ENCODE measurements at places on chromosomes 5 and 9. TPM values are rescaled to one million over a fixed set of nuclear protein-coding genes. Genes with fewer than 3 reads are reported as not detected.

DDX4 gene
- total RNA-seq, result not detected

- DNase-seq, result no peak
These were observed 16.4 kb upstream of the GADD45G start for GRCh38 chr9:89588271-89588879.

PDE4D gene
- total RNA-seq, result 37.9 TPM

- no peak for DNase-seq
These were observed 17.9 kb downstream of the TMEM167A start for GRCh38 chr5:83059341-83059740.

DNA sequence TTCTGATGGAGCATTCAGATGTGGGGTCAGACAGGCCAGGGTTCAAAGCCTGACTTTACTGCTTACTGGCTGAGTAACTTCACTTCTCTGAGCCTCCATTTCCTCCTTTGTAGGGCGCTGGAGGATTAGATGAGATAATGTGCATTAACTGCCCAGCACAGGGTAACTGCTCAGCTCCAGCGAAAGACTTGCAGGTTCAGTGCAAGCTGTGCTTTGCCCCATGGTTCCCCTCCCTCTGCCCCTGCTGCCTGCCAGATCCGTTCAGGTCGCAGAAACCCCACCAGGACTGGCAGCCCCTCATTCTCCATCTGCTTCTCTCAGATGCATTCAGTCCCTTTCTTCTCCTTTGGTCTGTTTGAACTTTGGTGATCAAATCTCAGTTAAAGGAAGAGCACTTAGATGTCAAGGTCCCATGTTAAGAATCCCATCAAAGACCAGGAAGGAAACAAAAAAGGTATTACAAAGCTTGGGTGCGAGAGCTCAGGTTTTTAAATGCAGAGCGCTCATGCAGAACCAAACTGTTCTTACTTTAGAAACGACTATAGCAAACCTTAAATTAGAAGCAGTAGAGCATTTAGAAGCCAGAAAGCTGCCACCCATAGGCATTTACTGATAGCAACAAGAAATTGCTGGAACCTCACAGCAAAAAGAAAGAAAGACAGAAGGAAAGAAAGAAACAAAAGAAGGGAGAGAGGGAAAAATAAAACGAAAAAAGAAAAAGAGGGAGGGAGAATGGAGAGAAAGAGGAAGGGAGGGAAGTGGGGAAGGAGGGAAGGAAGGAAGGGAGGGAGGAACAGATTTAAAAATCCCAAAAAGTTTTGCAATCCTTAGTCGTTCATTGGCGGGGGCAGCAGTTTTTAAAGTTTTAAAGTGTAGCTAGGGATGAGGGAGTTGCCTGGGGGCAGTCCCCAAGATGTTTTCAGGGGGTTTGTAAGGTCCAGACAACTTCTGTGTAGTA, 23.5 kb downstream of the AFAP1L1 start:
- DNase-seq, result no peak

TBC1D9B gene
- total RNA-seq, result 115 TPM

Data from mucosa of descending colon (tissue), 3 donors.